ENCODE measurements at places on chromosomes 6 and 20. TPM values are rescaled to one million over a fixed set of nuclear protein-coding genes. Genes with fewer than 3 reads are reported as not detected.

PHACTR3 gene
- 5.7 TPM for total RNA-seq

JPH2 gene
- total RNA-seq = 2.5 TPM

LAMA5 gene
- total RNA-seq = 84.3 TPM

HM13 gene
- 49.2 TPM for total RNA-seq

IYD gene
- not detected for total RNA-seq

HMGCLL1 gene
- total RNA-seq = 2.5 TPM

CLPSL1 gene
- not detected for total RNA-seq

MDFI gene
- 14.1 TPM for total RNA-seq

ANKRD66 gene
- total RNA-seq = 0.50 TPM

PANK2 gene
- 34.9 TPM for total RNA-seq

PSMB9 gene
- total RNA-seq = 20.4 TPM

GRCh38 chr6:100456141-100456907 lies 8.4 kb downstream of the SIM1 start:
- DNase-seq = no peak

- DNase-seq = peak; percentile 70
Measured at GRCh38 chr6:138833816-138834539, 38.1 kb downstream of the ECT2L start.

- no peak for DNase-seq
Measured at GRCh38 chr6:80940571-80940970, 811.9 kb downstream of the TENT5A start.

DNA sequence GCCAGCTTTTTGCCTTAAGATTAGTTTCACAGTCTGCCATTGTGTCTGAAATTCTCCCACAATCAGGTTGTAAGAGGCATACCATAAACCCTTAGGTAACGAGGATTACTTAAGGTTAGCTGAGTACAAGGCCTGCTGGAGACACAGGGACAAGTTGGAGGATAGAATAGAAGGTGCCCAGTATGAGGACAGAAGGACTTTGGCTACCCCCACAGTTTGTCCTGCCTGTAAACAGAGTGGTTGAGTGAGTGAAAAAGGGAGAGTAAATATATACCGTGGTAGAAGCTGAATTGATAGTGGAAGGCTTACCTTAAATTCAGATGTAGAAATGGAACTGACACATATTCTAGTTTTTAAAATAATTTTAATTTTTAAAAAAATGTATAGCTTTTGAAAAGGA lies 19.3 kb downstream of the RPRD1B start:
- DNase-seq = no peak

GRCh38 chr6:13993416-13993815 lies 68.7 kb downstream of the RNF182 start:
- DNase-seq = no peak

DNA sequence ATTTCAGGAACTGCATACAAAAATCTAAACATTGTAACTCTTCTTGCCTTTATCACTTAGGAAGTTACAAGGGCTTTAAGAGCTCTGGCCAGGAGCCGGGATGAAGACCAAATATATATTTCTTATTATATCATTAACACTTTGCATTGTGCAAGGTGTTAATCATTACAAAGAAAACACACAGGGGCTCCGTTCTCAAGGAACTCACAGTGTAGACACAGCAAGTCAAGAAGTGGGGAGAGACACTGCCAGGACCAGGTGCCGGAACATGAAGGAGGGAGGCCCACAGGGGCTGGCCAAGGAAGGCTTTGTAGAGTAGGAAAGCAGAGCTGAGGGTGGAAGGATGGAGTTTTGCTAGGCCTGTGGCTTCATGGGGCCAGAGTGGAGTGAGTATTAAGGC lies 17.4 kb downstream of the ITPR3 start:
- no peak for DNase-seq

GRCh38 chr6:117976030-117976651 lies 69.1 kb downstream of the SLC35F1 start:
- DNase-seq = no peak

DNA sequence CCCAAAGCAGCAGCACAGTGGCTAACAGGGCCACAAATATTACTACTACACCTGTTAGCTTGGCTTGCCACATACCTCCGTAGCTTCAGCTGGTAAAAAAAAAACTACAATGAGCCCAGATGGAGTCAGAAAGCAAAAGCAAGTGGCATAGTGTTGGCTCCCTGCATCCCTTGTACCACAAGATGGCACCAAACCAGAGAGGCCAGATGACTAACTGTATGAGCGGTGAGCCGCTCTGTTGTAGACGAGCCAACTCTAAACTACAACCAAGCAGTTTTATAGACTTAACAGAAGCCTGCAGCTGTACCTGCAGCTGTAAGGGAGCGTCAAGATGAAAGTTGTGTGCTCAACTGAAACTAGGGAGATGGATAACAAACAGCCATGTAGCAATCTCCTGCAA lies 84.5 kb upstream of the MCHR2 start:
- no peak for DNase-seq

GRCh38 chr6:167797476-167798265 lies 29.0 kb upstream of the AFDN start:
- no peak for DNase-seq

DNA sequence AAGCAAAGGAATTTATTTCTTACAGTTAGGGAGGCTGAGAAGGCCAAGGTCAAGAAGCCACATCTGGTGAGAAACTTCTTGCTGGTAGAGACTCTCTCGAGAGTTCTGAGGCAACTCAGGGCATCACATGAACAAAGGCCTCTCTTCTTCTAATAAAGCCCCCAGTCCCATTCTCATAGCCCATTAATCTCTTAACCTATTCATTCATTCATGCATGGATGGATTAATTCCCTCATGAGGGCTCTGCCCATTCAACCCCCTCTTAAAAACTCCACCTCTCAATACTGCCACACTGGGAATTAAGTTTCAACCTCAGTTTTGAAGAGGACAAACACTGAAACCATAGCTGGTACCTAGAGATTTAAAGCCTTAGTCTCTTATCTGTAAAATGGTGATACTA lies 217.9 kb upstream of the SPTLC3 start:
- no peak for DNase-seq

- no peak for DNase-seq
Measured at GRCh38 chr6:129499843-129500219, 210.1 kb downstream of the ARHGAP18 start.

DNA sequence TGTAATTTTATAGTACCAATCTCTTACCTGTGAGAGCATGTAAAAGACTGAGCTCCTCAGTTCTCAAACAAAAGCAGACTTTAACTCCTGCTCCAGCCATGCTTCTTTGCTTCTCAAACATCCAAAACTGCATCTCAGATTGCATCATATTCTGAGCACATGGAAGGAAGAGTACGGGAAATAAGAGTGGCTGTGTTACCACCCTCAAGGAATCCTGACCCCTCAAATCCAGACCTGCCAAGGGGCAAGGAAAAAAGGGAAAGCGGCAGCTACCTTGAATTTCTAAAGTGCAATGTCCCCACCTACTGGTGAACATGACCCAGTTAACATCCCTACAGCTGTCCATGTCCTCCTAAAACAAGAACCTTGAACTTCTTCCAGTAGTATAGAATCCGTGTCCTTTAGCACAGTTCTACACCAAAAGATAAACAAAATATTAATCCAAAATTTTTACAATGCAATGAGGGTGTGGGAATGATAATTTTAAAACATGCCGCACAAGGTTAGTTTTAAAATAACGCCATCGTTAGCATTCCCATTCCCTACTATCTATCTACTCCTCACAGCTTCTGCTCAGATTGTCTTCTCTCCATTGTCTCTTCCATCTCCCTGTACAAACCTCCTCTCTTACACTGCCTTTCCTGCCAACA lies 34.1 kb upstream of the HLA-DQB1 start:
- peak; percentile 35 for DNase-seq

DNA sequence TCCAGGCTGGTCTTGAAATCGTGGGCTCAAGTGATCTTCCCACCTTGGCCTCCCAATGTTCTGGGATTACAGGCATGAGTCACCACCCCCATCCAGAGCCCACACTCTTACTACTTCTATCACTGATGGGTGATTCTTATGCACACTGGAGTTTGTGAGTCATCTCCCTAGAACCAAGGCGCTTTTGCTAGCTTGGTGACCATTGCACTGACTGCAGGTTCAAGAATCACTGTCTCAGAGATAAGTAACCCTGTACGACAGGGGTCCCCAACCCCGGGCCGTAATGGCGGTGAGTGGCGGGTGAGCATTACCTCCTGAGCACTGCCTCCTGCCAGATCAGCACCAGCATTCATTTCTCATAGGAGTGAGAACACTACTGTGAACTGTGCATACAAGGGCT lies 118.8 kb downstream of the MAP3K7 start:
- DNase-seq = no peak

DNA sequence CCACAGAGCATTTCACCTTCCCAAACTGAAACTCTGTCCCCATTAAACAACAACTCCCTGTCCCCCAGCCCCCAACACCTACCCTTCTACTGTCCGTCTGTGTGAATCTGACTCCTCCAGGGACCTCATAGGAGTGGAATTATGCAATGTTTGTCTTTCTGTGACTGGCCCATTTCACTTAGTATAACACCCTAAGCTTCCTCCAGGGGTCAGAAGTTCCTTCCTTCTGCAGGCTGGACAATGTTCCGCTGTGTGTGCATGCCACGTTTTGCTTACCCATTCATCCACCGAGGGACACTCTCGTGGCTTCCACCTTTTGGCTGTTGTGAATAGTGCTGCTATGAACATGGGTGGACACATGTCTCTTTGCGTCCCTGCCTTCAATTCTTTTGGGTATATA lies 37.6 kb upstream of the MPC1 start:
- DNase-seq = peak; percentile 11

- DNase-seq = no peak
Measured at GRCh38 chr6:5278047-5278446, 16.7 kb downstream of the FARS2 start.

DNA sequence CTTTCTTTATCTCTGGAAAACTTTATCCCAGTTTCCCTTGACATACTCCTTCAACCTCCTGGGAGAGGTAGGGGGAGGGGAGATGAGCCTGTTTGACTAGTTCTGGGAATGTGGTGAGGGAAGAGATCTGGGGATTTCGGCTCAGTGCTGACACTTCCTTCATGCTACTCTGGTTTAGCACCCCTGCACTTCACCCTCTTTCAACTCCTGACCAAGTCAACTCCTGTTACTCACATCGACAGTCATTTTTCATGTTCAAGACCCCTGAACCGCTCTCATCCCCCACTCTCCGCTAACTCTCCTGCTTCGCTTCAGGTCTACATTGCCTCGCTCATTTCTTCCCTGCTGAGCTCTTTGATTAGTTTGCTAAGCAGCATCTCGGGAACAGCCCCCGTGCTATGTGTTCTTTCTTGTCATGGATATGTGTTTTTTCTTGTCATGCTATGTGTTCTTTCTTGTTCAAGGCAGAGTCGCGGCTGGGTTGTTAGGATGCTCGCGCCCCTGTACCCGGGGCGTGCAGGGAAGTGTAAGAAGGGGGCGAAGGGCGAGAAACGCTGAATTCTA lies 16.6 kb upstream of the TRIM27 start:
- DNase-seq = peak; percentile 42

GRCh38 chr6:166240889-166241288 lies 67.3 kb downstream of the PRR18 start:
- DNase-seq = no peak

All from ovary (tissue), 10 donors.